Regular cardiac myocyte (primary cell): ENCODE measurements at places on chromosomes 1 and 21. TPM values are rescaled to one million over a fixed set of nuclear protein-coding genes. Genes with fewer than 3 reads are reported as not detected.

The COX20 gene
- 18.6 and 35.1 TPM in 2 replicates for total RNA-seq

The RPL22 gene
- total RNA-seq, result 117 and 153 TPM in 2 replicates

The NBPF10 gene
- 2.5 and 3.1 TPM in 2 replicates for total RNA-seq

The ASCL5 gene
- total RNA-seq, result under 0.01 TPM in 1 of 2 replicates, not detected in the other

The TGFB2 gene
- 20.9 and 63.7 TPM in 2 replicates for total RNA-seq

The PADI2 gene
- 0.19 and 0.56 TPM in 2 replicates for total RNA-seq

The LHX8 gene
- not detected in 2 replicates for total RNA-seq

The CD247 gene
- total RNA-seq, result under 0.01 and 0.28 TPM in 2 replicates

The SPRR3 gene
- not detected in 2 replicates for total RNA-seq

The TCHHL1 gene
- total RNA-seq, result not detected in 2 replicates

The SLFNL1 gene
- under 0.01 and 0.28 TPM in 2 replicates for total RNA-seq

The WNT2B gene
- total RNA-seq, result 1.5 and 3.4 TPM in 2 replicates

The OR2T6 gene
- not detected in 2 replicates for total RNA-seq

The PRR9 gene
- not detected in 2 replicates for total RNA-seq

The DSCAM gene
- not detected in 2 replicates for total RNA-seq

The AMY1B gene
- total RNA-seq, result not detected in 2 replicates

The SPAG17 gene
- total RNA-seq, result under 0.01 TPM in 1 of 2 replicates, not detected in the other

The OLFML2B gene
- 1.2 and 2.0 TPM in 2 replicates for total RNA-seq

The HES3 gene
- not detected in 2 replicates for total RNA-seq

The MAP3K21 gene
- 0.19 and 0.28 TPM in 2 replicates for total RNA-seq

The COL11A1 gene
- total RNA-seq, result 5.9 and 17.8 TPM in 2 replicates

The VPS13D gene
- total RNA-seq, result 21.9 and 34.4 TPM in 2 replicates

The DPT gene
- under 0.01 TPM in 1 of 2 replicates, not detected in the other for total RNA-seq

The LEFTY2 gene
- under 0.01 TPM in 1 of 2 replicates, not detected in the other for total RNA-seq

The RNU1-1 gene
- total RNA-seq, result under 0.01 TPM in 2 replicates

The FAM76A gene
- total RNA-seq, result 10.5 and 14.9 TPM in 2 replicates

The ASTN1 gene
- total RNA-seq, result not detected in 2 replicates

The GRIK1 gene
- total RNA-seq, result under 0.01 TPM in 1 of 2 replicates, not detected in the other

The OR2L5 gene
- not detected in 2 replicates for total RNA-seq

The DMAP1 gene
- 13.2 and 33.7 TPM in 2 replicates for total RNA-seq
